ENCODE measurements at places on chromosomes 7 and 10.

GRCh38 chr10:28797904-28798371 is 120.6 kb downstream of the BAMBI start:
- DNase-seq: no peak

GRCh38 chr10:77907900-77908717 is 18.4 kb downstream of the DLG5 start:
- no peak for DNase-seq

- DNase-seq: no peak
Observed at GRCh38 chr10:27628621-27629020, 117.0 kb downstream of the MKX start.

DNA sequence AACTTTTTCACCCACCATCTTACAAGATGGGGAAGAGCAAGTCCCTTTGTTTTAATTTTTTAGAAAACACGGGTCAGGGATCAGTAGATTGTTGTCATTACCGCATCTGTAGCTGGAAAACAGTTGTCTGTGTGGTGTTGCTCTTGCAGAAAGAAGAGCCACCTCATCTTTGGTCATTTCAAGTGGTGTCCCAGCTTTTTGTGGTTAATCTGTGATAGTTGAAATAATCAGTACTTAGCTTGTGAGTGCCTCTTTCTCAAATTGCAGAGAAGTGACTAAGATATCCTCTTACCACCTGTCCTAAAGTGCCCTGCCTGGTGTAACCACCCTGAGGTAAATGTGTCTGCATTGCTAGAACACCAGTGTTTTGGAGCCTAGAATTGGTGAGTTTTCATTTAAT is 5.5 kb downstream of the PRPF18 start:
- no peak for DNase-seq

DNA sequence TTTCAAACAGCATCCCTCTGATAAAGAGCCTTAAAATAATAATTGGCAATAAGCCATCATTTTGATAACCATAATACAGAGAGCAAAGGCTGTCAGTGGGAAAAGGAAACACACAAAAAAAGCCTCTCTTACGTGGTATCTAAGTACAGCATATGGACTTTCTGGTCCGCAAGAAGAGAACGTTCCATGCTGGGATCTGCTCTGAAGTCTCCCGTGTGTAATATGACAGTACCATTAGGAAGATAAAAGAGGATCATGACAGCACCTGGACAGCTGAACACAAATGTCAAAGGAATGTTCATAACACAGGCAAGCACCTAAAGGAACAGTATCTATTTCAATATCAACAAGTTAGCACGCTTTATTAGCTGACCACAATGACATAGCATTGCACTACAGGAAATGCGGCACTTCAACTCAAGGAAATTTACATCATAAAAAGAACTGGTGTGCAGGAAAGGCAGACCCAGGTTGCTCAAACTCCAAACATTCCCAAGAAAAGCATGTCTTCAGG is 9.9 kb downstream of the DCLRE1A start:
- DNase-seq: no peak

GRCh38 chr10:133166828-133167692 is 7.0 kb downstream of the KNDC1 start:
- no peak for DNase-seq

- no peak for DNase-seq
Observed at GRCh38 chr10:129330211-129330610, 136.8 kb upstream of the MGMT start.

DNA sequence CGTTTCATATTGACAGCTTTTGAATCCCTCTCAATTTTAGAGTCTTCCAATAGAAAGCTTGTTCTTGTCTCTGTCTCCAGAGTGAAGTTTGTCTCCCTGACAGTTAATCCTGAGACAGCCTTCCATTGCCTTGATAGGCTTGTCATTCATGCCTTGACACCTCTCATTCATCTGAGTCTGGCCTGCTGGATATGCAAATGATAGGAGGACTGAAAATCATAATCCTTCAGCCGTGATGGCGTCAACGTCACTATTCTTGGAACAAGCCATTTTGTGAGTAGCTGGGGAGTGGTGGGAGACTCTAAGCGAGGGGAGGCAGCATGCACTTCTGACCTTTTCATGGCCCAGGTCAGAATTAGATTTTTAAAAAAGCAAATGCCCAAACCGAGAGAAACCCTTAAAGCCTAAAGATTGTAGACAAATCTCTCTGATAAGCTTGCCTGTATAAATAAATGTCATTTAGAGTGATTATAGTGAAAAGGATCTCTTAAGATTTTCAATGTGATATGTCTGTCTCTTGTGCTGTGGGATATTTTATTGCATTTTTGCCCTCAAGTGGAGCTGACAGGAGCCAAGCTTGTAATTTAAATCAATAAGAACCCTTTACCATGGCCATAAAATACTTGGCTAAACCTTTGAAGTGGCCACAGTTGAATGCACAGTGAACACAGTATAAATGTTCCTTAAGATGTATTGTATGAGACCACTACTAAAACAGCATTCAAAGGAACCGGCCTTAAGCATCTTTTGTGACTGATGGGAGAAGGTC is 148.8 kb downstream of the SNX10 start:
- no peak for DNase-seq

DNA sequence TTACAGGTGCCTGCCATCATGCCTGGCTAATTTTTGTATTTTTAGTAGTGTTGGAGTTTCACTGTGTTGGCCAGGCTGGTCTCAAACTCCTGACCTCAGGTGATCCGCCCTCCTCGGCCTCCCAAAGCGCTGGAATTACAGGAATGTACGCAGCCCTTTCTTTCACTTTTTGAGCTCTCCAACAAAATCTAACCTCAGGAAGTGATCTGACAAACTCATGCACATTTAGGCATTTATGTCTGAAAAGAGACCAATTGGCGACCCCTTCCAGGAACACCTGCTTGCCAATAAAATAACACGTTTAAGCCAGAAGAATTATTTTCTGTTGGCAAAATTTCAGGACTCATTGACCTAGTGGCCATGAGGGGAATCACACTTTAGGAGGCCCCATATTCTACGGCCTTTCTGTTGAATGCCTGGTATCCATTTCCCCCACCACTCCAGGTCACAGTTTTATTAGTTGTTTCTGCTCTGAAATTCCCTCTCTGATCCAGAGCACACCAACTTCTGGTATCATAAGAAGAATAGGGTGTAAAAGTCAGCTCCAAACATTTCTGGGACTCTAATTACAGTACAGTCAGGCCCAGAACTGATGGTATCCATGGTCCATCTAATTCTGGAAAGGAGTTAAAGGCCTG is 65.8 kb upstream of the FRMD4A start:
- DNase-seq: no peak

GRCh38 chr7:91609525-91609924 is 271.0 kb downstream of the MTERF1 start:
- no peak for DNase-seq

DNA sequence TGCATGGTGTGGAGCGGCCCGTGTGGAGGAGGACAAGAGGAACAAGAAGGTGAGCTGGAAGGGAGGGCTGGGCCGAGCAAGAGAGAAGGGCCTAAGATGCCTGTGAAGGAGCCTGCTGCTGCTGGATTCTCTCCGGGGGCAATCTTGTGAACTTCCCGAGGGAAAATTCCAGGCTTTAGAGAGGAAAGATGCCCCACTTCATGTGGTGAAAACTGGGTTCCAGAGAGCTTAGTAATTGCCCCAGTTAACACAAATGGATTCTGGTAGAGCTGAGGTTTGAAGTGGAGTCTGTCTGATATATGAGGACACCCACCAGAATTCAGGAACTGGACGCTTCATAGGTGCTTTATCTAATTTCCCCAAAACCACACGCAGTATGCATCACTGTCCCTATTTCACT is 114.1 kb upstream of the ZMIZ1 start:
- DNase-seq: no peak

GRCh38 chr10:85961073-85961472 is 405.5 kb downstream of the GRID1 start:
- no peak for DNase-seq

GRCh38 chr10:11325817-11326216 is 285.6 kb downstream of the USP6NL start:
- DNase-seq: no peak

- DNase-seq: no peak
Observed at GRCh38 chr10:3825244-3825643, 40.2 kb upstream of the KLF6 start.

DNA sequence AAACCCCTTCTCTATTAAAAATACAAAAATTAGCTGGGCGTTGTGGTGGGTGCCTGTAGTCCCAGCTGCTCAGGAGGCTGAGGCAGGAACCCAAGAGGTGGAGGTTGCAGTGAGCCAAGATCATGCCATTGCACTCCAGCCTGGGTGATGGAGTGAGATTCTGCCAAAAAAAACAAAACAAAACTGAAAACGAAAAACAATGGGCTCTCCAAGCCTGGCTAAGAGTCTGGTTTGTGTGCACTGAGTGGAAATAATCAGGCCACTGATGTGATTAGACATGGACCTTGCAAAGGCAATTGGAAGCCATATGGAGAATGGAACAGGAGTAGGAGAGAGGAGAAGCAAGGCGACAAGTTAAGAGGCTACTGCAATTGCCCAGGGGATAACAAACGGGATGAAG is 60.1 kb upstream of the GSDME start:
- no peak for DNase-seq

GRCh38 chr10:99551158-99551557 is 18.4 kb downstream of the NKX2-3 start:
- no peak for DNase-seq

DNA sequence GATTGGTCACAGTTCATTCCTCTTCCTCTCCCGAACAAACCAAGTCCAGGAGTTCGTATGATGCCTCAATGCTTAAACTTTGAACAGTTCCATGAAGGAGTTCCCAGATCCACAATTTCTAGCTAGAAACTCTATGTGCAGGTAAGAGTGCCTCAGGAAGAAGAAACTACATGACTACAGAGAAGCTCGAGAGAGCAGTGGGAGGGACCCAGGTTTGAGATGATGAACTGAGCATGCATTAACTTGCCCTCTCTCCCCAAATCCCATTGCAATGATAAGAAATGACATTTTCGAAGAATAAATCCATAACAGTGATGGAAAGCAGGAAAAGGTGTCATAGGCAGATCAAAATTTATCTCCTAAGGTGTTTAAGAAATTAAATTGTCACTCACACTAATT is 140.6 kb upstream of the JCAD start:
- DNase-seq: no peak

DNA sequence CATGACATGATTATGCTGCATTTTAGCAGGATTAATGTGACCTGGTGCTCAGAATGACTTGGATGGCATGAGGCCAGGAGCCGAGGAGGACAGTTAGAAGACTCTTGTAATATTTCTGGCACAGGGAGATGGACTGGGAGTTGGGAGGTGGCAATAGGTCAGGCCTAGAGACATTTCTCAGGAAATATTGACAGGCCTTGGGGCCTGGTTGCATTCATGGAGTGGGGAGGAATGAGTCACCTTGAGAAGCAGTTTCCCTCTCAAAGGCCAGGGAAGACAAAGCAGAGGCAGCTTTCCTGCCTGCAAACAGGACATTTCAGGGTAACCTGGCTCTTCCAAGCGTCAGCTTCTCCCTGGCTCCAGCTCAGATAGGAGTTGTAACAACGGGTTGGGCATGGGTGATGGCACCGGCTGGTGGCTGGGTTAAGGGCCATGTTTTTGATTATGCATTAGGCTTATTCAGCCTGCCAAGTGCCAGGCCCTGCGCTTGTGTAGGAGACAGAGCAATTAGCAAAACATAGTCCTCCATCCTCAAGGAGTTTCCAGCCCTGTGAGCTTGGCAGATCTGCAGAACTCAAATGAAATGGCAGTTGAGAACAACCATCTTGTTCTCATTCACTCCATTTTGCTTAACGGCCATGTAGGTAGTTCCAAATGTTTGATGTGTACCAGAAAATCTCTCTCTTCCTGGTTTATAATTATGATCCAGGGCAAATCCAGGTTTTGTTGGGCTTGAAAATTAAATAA is 38.2 kb downstream of the HK1 start:
- DNase-seq: no peak

DNA sequence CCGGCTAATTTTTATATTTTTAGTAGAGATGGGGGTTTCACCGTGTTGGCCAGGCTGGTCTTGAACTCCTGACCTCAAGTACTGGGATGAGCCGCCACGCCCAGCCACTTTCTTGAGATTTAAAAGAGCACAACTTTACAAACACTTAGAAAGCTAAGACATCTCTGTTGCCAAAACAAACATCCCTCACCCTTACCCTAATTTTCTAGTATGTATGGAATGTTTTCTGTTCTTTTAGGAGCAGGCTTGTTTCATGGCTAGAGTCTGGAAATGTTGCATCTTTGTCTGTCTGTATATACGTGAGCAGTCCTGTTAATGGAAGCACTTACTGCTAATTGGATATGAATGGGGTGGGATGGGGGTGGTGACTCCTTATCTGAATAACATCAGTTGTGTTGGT is 2.9 kb downstream of the OLAH start:
- DNase-seq: no peak

DNA sequence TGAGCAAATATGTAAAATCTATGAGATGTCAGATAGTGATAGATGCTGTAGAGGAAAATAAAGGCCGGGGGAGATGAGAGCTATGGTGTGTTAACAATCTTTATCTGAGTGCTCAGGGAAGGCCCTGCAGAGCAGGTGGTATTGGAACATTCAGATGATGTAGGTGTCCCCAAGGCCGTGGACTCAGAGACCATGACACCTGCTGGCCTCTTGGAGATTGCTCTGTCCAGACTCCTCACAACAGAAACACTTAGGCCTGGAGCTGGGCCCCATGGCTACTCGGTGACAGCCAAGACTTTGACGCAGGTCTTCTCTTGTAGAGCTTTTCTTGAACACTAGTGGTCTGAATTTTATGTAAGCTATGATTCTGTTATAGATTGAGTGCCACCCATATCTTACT is 13.3 kb downstream of the AKR1E2 start:
- DNase-seq: no peak

DNA sequence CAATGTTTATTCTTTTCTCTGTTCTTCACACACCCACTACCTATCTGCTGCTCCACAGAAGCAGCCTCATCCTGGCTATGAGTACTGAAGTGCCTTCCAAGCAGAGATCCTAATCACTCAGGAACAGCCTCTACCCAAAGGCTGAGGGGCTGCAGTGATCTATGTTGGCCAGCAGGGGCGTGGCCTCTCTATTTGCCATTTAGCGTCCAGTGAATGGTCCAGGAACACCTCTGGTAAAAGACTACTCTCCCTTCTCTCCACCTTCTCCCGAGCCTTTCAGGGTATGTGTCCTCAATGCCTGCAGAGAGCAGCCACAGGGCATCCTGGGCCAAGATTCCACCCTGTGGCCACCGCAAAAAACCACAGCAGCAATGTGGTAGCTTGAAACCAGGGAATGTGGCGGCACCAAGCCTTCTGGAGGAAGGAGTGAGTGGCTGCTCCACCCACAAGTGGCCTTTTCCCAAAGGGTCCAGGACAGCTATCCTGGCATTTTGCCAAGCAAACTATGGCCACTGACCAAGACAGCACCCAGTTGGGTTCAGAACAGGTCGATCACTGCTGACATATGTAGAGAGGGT is 70.9 kb downstream of the SYPL1 start:
- DNase-seq: no peak

- no peak for DNase-seq
Observed at GRCh38 chr7:110317541-110318265, 773.2 kb upstream of the LRRN3 start.
